ENCODE measurements at places on chromosomes 13 and 19. TPM values are rescaled to one million over a fixed set of nuclear protein-coding genes. Genes with fewer than 3 reads are reported as not detected.

The CCDC70 gene
- not detected for total RNA-seq

The SLC25A41 gene
- 0.33 TPM for total RNA-seq

The ZNF177 gene
- total RNA-seq = 1.3 TPM

The CCL25 gene
- not detected for total RNA-seq

The NDUFA13 gene
- 151 TPM for total RNA-seq

The LCP1 gene
- 0.10 TPM for total RNA-seq

The PTGIR gene
- total RNA-seq = 0.10 TPM

The LGALS14 gene
- not detected for total RNA-seq

The ENOX1 gene
- 0.65 TPM for total RNA-seq

The C1QTNF9B gene
- not detected for total RNA-seq

The RFPL4A gene
- 2.3 TPM for total RNA-seq

The CEACAM4 gene
- not detected for total RNA-seq

The PPP1R12C gene
- 64.1 TPM for total RNA-seq

The ZNF723 gene
- total RNA-seq = not detected

The IZUMO4 gene
- total RNA-seq = 2.0 TPM

The ZNF813 gene
- 2.6 TPM for total RNA-seq

The HSH2D gene
- total RNA-seq = not detected

The ZNF799 gene
- 5.6 TPM for total RNA-seq

The ZNF57 gene
- 5.5 TPM for total RNA-seq

The ZNF625 gene
- total RNA-seq = 13.5 TPM

The DMWD gene
- 50.6 TPM for total RNA-seq

Data from vein endothelial cell (primary cell).